ENCODE measurements at places on chromosomes 16 and 17. TPM values are rescaled to one million over a fixed set of nuclear protein-coding genes. Genes with fewer than 3 reads are reported as not detected.

AOC2 gene
- 2.1 TPM for total RNA-seq

GRCh38 chr16:21203155-21203797 is 8.1 kb downstream of the ZP2 start:
- H3K27ac ChIP-seq: no peak overlapping the region
- peaks cover 7% of the 10 kb centered on the region for H3K27me3 ChIP-seq
- DNase-seq: no peak

HSD11B2 gene
- total RNA-seq: 18.8 TPM

GRCh38 chr17:20994779-20995149 is 48.0 kb downstream of the USP22 start:
- no peaks in the 10 kb centered on the region for H3K27me3 ChIP-seq
- DNase-seq: peak; percentile 58
- no peaks in the 10 kb centered on the region for H3K4me1 ChIP-seq
- no peak overlapping the region for H3K4me3 ChIP-seq
- H3K36me3 ChIP-seq: peaks cover 17% of the 10 kb centered on the region
- H3K27ac ChIP-seq: no peak overlapping the region

DNA sequence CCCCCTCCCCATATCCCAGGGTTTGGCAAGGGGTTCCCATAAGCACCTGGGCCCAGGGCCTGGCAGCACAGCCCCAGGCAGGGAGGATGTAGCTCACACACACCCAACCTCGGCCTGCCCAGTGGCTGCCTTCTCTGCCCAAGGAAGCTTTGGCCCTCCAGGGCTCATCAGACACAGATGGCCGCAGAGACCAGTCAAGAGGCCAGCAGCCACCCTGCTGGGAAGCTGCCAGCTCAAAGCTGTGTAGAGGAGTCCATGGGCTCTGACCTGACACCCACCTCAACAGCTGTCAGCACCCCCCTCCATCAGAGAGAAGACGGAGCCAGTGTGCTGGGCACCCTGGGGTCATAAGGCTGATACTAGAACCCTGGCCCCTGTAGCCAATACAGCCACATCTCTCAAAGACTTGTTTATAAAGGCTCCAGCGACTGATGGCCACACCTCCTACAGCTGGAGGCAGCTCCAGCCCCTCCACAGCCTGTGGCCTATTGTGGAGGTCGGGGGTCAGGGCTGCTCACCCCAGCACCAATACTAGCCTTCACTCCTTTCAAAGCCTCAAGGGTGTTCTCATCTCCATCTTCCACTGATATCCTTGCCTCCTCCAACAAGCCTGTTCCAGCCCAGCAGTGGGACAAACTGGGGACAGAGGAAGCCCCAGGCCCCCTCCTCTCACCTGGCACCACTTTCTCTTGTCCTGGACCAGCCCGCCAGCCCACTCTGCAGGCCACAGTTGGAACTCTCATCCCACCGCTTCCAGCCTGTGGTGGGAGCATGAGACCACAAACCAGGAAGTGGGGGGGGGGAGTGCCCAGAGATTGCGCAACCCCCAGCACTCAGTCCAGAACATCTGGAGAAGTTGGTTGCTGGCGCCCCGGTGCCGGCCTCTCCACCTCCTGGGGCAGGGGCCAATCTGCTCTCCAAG is 2.2 kb upstream of the MPG start:
- H3K27me3 ChIP-seq: no peaks in the 10 kb centered on the region
- H3K4me3 ChIP-seq: no peak overlapping the region
- peak; percentile 90 for DNase-seq
- H3K4me1 ChIP-seq: peaks cover 27% of the 10 kb centered on the region

DNA sequence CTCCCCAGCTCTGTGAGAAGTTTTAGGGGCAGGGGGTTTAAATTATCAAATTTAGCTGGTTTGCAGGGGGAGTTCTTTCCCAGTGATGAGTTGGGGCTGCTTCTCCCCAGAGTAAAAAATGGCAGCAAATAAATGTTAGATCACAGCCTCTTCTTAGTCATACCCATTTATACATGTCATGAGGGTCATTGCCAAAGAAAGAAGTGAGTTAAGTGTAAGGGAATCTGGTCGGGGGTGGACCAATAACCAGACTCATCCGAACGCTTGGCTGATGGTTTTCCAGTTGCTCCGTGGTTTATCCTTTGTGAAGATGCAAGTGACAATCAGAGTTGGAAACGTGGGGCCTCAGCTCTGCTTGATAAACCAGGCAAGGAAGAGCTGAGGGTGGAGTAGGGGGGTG is 87.1 kb downstream of the PLXDC1 start:
- no peak for DNase-seq
- no peaks in the 10 kb centered on the region for H3K27me3 ChIP-seq
- H3K4me1 ChIP-seq: no peaks in the 10 kb centered on the region
- no peak overlapping the region for H3K4me3 ChIP-seq
- no peaks in the 10 kb centered on the region for H3K36me3 ChIP-seq

GRCh38 chr16:51224317-51224716 is 73.2 kb upstream of the SALL1 start:
- DNase-seq: no peak
- H3K27me3 ChIP-seq: no peaks in the 10 kb centered on the region
- peaks cover 3% of the 10 kb centered on the region for H3K4me1 ChIP-seq
- H3K36me3 ChIP-seq: no peaks in the 10 kb centered on the region
- H3K27ac ChIP-seq: no peak overlapping the region
- no peak overlapping the region for H3K4me3 ChIP-seq

BAIAP3 gene
- total RNA-seq: 28.4 TPM

GRCh38 chr16:66832190-66832589 is 1.4 kb upstream of the NAE1 start:
- DNase-seq: no peak
- H3K4me3 ChIP-seq: no peak overlapping the region
- no peaks in the 10 kb centered on the region for H3K4me1 ChIP-seq
- H3K27ac ChIP-seq: no peak overlapping the region

DNA sequence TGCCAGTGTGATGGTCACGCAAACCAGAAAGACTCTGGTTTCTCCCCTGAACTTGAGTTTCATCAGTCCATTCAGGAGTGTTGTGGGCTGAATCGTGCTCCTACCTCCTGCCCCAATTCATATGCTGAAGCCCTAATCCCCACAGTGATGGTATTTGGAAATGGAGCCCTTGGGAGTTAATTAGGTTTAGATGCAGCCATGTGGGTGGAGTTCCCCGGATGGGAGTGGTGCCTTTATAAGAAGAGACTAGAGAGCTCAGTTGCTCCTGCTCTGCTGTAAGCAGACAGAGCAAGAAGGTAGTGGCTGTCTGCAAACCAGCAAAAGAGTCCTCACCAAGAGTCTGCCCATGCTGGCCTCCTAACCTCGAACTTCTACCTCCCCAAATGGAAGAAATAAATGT is 160.3 kb upstream of the DYNLRB2 start:
- no peak for DNase-seq
- peaks cover 59% of the 10 kb centered on the region for H3K27me3 ChIP-seq
- H3K36me3 ChIP-seq: no peaks in the 10 kb centered on the region
- no peaks in the 10 kb centered on the region for H3K4me1 ChIP-seq
- H3K4me3 ChIP-seq: no peak overlapping the region
- no peak overlapping the region for H3K27ac ChIP-seq

GRCh38 chr16:2520097-2520783 is at the start of gene AMDHD2:
Gene AMDHD2, plus strand, starts transcription at chr16:2520371. Its CDS starts 88 bp downstream, at chr16:2520459.
- H3K27ac ChIP-seq: peak within 1 kb of the TSS; percentile 44
- no peaks in the 10 kb centered on the region for H3K27me3 ChIP-seq

- H3K4me3 ChIP-seq: no peak overlapping the region
- no peak for DNase-seq
- H3K27me3 ChIP-seq: no peaks in the 10 kb centered on the region
- no peaks in the 10 kb centered on the region for H3K36me3 ChIP-seq
- no peak overlapping the region for H3K27ac ChIP-seq
- no peaks in the 10 kb centered on the region for H3K4me1 ChIP-seq
These were observed 77.1 kb downstream of the ELAC2 start for GRCh38 chr17:12940699-12941098.

GRCh38 chr17:76091526-76092286 is 11.9 kb downstream of the EXOC7 start:
- peak overlapping the region; percentile 17 for H3K27ac ChIP-seq
- H3K4me3 ChIP-seq: no peak overlapping the region
- no peaks in the 10 kb centered on the region for H3K27me3 ChIP-seq
- H3K4me1 ChIP-seq: no peaks in the 10 kb centered on the region

DNA sequence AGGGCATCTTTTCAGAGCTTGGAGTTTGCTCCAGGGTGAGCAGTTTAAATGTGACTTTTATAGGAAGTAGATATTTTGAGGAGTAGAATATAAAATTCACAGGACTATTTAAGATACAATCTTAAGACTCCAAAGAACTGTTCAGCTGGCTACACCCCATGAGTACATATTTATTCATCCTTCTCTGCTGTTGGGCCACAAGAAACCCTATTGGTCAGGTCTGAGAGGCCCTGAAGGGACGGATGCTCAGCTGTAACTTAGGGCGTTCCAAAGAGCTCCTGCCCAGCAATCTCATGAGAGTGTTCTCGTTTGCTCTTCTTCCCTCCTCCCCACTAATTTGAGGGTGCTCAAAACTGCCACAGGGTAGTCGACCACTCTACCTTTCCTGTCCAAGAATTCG is 7.3 kb downstream of the ST6GALNAC2 start:
- H3K27me3 ChIP-seq: peaks cover under 1% of the 10 kb centered on the region
- no peaks in the 10 kb centered on the region for H3K36me3 ChIP-seq
- no peak overlapping the region for H3K4me3 ChIP-seq
- DNase-seq: no peak
- no peaks in the 10 kb centered on the region for H3K4me1 ChIP-seq

NOD2 gene
- 0.46 TPM for total RNA-seq

OR3A3 gene
- not detected for total RNA-seq

CCDC200 gene
- not detected for total RNA-seq

GRCh38 chr16:77975942-77976341 is 46.4 kb upstream of the CLEC3A start:
- H3K36me3 ChIP-seq: no peaks in the 10 kb centered on the region
- no peak overlapping the region for H3K4me3 ChIP-seq
- no peaks in the 10 kb centered on the region for H3K27me3 ChIP-seq
- no peak overlapping the region for H3K27ac ChIP-seq

GRCh38 chr17:61223725-61224124 is 175.9 kb upstream of the TBX2 start:
- no peaks in the 10 kb centered on the region for H3K4me1 ChIP-seq
- H3K27ac ChIP-seq: no peak overlapping the region
- no peaks in the 10 kb centered on the region for H3K36me3 ChIP-seq
- no peak overlapping the region for H3K4me3 ChIP-seq
- no peak for DNase-seq
- H3K27me3 ChIP-seq: peaks cover 93% of the 10 kb centered on the region

ATP2A3 gene
- total RNA-seq: 3.2 TPM

DNA sequence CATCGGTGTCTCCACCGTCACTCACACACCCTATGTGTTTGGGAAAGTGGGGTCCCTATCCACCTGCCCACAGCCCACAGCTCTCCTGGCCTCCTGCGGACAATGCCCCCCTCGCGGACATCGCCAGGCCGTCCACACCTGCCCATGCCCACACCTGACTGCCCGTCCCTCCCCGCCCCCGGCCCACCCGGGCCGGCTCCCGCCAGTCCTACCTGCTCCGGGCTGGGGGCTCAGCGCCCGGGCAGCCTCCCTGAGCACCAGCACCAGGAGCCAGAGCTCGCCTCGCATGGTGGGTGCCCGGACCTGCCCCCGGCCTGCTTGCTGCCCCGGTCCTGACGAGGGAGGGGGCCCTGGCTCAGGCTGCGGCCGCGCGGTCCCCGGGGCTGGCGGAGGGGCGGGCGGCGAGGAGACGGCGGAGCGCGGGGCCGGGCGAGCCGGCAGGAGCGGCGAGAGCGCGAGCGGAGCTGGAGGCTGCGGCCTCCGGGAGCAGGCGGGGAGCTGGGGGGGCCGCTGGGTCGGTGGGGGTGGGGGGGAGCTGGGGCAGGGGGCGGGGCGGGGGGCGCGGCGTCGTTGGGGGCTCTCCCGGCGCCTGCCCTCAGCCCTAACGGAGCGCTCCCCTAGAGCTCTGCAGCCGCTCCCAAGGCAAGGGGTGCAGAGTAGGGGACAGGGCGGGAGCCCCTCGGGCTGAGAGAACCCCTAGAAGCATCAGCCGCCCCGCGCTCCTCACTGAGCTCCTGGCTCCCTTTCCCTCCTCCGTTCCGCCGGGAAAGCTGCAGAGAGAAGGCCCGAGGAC is at the start of gene PLXDC1:
TSS of gene PLXDC1 (minus strand) at position 488 of the 793 bp plus-strand sequence. CDS start at position 288, 200 bp downstream.
- H3K27me3 ChIP-seq: peaks cover 37% of the 10 kb centered on the region
- H3K4me1 ChIP-seq: no peaks in the 10 kb centered on the region
- DNase-seq: peak; percentile 79
- no peak within 1 kb of the TSS for H3K27ac ChIP-seq

NT5M gene
- 15.7 TPM for total RNA-seq

DNA sequence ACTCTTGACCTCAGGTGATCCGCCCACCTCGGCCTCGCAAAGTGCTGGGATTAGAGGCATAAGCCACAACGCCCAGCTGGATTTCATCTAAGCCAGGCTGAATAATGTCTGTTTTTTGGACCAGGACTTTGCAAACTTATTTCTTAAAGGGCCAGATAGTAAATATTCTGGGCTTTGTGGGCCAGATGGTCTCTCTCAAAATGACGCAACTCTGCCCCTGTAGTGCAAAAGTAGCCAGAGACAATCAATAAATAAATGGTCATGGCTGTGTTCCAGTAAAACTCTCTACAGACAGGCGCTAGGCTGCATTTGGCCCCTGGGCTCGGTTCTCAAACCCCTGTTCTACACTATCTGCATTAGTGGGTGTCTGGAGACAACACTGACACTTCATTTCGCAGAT is 121.9 kb upstream of the CDH13 start:
- no peaks in the 10 kb centered on the region for H3K36me3 ChIP-seq
- no peak overlapping the region for H3K27ac ChIP-seq
- peak; percentile 11 for DNase-seq
- no peak overlapping the region for H3K4me3 ChIP-seq
- no peaks in the 10 kb centered on the region for H3K4me1 ChIP-seq

DNA sequence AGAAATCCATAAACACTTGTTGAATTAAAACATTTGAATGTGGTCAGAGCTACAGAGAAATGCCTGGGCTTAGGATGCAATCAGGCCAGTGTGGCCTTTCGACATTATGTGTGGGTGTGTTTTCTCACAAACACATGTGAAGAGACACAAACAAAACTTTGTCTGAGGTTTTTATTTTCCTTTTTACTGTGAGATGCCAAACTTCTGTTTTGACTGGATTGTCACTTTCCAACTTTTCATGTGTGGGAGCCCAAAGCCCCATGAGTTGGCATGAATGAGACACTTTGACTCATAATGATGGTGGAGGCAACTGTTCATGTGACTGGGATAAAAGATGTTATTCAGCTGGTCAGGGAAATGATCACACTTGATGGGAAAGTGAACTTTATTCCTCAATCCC is 71.9 kb upstream of the GAS7 start:
- H3K36me3 ChIP-seq: no peaks in the 10 kb centered on the region
- DNase-seq: no peak
- no peaks in the 10 kb centered on the region for H3K4me1 ChIP-seq
- no peaks in the 10 kb centered on the region for H3K27me3 ChIP-seq
- H3K4me3 ChIP-seq: no peak overlapping the region

TBKBP1 gene
- 14.5 TPM for total RNA-seq
